ENCODE measurements at places on chromosomes 1 and 21. TPM values are rescaled to one million over a fixed set of nuclear protein-coding genes. Genes with fewer than 3 reads are reported as not detected.

RNU1-1 gene
- 3,430 TPM for total RNA-seq

OR6N1 gene
- total RNA-seq: not detected

TAS1R3 gene
- total RNA-seq: 1.3 TPM

DNA sequence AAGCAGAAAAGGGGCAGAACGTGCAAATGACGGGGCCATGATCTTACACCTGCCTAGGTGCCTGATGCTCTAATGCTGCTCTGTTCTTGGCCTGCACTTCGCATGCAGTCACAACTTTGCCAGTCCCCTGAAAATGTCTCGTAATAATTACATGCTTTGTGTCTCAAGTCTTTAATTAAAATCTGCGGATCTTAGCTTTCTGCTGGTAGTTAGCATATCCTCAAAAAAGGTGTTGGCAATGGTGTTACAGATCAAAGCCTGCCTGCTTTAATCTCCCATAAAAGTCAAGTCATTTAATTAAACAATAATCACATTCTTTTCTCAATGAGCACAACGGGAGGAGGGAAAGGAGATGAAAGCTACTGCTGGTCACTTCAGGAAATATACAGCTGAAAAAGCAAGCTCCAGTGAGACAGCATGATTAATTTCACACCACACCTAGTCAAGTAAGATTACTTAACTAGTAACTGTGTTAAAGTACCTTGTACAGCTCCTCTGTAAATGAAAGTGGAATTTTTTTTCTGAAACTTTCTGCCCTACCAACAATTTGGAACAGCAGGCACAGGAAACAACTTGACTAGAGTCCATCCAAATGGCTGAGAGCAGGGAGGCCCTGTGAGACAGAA is 45.8 kb downstream of the STX6 start:
- DNase-seq: no peak

DNA sequence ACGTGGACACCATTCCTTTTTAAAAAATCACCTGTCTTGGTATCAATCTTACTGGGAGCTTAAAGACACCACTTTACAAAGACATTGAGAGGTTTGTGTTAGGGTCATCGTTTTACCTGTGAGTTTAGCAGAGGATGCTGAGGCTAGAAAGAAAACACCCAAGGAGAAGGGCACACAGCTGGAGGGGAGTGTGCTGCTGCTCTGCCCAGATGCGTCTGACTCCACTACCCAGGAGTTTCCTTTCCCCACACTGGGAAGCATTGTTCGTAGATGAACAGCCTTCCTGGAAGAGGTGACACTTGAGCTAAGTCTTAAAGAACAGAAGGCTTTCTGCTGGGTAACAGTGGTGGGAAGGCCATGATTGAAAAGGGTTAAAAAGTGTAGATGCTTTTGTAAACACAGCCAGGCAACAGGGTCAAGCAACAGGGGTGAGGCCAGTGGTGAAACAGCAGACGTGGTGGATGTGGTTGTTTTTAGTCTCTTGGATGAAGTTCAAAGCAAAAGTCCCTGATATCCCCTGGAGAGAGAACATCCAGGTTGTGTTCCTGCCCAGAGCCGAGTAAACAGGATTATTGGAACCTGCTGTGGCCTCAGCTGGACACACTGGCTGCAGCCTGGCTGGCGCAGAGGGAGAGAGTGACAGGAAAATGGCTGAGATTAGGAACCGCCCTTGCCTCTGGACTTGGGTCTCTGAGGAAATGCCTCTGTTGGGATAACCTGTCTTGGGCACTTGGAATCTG is 198.6 kb upstream of the JUN start:
- no peak for DNase-seq

- DNase-seq: no peak
These were observed 56.0 kb upstream of the TRAPPC10 start for GRCh38 chr21:43956019-43956669.

DNA sequence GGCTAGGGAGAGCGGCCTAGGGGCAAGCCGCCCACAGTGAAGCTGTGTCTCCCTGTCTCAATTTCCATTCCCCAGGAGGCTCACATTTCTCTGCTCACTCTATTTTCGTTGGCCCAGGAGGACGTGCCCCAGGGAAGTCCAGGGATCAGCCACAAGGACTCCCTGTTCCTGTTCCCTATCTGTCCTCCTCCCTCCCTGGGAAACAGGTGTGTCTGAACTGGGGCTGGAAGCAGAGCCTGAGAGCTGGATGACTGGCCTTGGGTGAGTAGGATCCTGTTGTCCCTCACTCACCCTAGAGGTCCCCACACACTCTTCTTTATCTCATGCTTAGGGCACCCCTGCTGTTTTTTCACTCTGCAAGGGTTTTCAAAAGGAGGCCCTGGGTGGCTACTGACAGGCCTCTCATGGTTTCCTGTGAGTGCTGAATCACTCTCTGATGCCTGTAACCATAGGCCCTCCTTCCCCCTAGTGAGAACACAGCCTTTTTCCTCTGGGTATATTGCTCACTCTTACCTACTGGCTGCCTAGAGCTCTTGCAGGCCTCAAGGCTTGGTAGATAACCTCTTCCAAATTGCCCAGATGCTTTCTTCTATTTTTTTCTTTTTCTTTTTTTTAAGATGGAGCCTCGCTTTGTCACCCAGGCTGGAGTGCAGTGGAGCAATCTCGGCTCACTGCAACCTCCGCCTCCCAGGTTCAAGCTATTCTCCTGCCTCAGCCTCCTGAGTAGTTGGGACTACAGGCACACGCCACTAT is 3.3 kb upstream of the UTP11 start:
- DNase-seq: peak; percentile 49

GRCh38 chr1:22619798-22620197 is 16.6 kb upstream of the C1QA start:
- no peak for DNase-seq

DNA sequence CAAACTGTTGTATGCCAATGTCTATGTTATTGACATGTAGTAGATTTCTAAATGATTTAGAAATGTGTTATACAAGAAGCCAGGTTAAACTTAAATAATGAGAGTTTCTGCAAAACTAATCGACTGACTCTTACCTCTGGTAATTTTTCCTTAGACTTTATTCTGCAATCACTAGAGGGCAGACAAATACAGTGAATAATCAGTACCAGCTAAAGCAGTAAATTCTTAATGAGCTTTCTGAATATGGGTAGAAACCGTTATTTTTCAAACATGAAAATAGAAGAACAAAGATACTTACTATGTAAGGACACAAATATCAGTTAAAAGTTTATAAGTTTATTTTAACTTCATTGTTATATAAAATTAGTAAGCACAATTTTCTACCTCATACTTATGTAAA is 97.9 kb upstream of the RGS1 start:
- DNase-seq: no peak

DNA sequence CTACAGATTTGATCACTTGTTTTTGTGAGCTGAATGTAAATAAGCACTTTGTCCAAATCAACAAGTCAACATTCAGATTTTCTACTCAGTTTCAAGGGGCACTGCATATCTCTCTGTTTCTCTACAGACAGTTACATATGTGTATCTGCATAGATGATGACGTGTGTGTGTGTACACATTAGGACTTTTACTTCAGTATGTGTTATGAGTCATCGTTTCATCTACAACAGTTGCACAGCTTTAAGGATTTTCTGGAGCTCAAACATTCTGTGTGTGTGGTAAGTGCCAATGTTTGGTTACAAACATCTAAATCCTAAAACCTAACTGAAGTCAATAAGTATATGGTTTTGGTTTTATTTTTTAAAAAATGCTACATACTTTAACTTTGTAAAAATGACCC is 494.5 kb upstream of the PBX1 start:
- DNase-seq: no peak

DNA sequence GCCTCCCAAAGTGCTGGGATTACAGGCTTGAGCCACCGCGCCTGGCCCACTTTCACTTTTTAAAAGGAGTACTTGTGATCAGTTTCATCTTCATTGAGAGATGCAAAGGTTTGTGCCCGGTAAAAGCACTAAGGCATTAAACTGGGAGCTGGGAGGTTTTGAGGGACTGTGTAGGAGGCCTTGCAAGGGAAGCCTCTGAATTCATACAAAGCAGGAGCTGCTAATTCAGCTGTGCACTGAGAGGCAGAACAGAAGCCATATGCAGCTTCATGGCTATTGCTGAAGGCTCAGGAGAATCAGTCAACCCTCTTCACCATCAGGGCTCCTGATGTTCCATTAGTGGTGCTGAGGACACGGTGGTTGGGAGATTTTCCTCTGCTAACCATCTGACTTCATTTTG is 77.7 kb downstream of the GPR88 start:
- no peak for DNase-seq

DNA sequence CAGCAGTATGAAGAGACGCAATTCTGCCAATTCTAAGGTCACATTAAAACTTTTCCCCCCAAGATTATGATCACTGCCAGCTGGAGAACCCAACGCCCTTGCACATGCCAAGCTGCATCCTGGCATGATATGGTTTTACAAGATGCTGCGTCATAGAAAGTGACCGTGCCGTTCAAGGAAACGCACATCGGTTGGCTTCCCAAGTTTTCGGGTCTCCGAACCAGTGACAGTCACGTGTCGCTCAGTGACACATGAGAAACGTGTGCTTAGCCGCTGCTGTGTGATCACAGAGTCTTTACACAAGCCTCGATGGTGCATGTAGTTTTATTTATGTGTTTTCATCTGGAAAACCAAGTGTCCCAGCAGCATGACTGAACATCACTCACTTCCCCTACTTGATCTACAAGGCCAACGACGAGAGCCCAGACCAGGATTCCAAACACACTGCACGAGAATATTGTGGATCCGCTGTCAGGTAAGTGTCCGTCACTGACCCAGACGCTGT is 7.4 kb downstream of the SMIM1 start:
- DNase-seq: no peak

DNA sequence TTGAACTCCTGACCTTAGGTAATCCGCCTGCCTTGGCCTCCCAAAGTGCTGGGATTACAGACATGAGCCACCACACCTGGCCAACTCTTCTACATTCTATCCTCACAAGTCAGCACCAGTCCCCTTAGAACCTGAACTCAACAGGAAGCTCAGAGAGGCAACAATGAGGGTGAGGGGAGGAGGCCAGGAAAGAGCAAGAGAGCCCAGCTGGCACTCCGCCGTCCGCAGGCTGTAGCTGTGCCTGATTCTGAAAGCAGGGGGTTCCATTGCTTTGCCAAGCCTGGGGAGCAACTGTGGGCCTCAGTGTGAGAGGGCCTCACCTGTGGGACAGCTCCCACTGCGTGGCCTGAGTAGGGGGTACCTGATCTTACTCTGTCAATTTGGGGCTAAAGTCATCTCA is 18.7 kb downstream of the STK40 start:
- DNase-seq: no peak

DNA sequence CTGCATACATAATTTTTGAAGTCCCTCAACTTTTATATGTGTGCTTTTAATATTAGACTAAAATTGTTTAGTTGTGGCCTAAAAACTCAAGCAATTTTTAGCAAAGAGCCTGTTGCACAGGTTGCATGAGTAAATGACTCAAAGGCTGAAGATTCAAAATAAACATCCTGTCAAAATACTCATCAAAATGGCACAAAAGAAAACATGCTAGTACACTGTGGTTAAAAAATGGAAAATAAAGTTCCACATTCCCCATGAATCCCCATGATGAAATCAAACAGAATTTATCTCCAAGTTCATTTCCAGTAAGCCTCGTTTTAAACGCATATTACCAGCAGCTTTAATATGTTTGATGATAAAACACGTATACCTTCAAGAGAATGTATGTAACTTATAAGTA is 230.1 kb upstream of the MAP1LC3C start:
- DNase-seq: no peak

GRCh38 chr1:177820213-177820612 is 149.6 kb downstream of the SEC16B start:
- DNase-seq: no peak

- DNase-seq: peak; percentile 69
These were observed 72.0 kb upstream of the KCNA3 start for GRCh38 chr1:110746644-110747259.

- no peak for DNase-seq
These were observed 91.9 kb downstream of the KCNT2 start for GRCh38 chr1:196516373-196516772.

DNA sequence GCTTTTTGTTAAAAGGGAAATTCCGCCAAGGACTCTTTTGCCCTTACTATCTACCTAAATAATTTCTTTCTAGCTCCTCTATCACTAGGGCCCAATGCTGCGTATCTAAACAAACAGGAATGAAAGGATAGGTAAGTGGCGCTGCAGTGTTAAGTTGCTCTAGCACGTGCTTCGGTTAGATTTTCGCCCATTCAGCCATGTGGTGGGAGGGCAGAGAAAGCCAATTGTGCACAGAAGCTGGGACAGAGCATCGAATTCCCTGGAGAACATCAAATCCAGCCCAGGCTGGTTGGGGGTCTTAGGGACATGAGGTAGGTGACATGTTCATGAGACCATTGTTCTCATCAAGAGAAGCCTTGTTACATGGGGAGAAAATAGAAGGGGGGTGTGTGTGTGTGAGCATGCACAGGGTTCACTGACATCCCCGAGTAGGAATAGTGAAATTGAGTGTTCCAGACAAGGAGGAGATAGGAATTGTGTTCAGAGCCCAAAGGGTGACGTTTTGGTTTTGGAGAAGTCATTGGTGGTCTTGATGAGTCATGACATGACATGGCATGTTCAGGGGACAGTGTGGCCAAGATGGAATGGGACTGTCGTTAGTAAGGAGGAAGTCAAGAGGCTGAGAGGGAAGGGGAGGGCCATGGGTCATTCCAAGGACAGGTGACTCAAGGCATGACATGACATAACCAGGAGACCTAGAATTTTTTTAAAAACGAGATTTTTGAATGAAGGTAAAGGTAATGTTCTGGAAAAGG is 107.1 kb downstream of the TLR5 start:
- no peak for DNase-seq

GRCh38 chr1:178931858-178932551 is 61.1 kb upstream of the ANGPTL1 start:
- DNase-seq: no peak

DNA sequence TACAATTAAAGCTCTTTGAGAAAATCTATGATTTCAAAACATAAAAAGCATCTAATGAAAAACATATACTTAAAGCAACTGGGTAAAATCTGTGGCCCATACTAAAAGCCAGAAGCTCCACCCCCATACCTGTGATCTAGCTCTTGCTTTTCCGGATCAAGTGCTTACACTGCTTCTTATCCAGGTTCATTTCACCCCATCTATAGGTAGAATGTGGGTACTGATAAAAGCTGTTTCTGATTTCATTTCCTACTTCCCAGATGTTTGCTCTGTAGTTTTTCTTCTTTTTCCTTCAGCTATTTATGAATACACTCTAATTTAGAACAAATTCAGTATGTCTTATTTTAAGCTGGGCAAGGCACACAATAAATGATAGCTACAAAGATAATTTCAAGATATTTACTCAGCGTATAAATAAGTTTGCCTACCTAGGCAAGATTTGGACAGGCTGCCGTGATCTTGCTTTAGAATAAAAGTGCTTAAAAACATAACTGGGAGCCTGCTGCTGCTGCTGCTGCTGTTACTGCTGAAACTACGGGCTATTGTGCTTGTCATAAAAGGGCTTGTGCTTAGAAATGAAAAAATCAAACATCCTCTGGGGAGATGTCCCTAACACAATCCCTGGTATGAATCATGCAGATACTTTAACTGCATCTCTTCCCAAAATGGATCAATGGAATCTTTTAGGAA is 2.1 kb downstream of the SIPA1L2 start:
- DNase-seq: no peak

DNA sequence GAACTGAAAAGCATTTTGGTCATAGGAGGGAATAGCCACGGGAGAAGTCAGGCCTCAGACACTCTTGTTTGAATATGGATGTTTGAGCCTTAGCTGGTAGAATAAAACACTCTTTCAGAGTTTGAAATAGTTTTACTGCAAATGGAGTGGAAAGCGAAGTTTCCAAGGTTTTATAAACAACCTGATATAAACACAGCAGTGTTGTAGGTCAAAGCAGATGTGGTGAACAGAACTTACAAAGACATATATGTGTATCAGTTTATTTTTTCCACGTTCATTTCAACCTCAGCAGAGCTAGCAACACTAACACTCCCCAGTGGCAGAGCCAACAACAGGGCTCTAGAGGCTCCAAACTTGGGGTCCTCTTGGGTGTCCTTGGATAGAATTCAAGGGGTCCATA is 89.9 kb downstream of the WLS start:
- no peak for DNase-seq
